Coronary artery (tissue), 2 donors: ENCODE measurements at places on chromosomes 16 and 17.
A peak's percentile ranks its signal among the peaks of the same experiment; 100 is the strongest.

DNA sequence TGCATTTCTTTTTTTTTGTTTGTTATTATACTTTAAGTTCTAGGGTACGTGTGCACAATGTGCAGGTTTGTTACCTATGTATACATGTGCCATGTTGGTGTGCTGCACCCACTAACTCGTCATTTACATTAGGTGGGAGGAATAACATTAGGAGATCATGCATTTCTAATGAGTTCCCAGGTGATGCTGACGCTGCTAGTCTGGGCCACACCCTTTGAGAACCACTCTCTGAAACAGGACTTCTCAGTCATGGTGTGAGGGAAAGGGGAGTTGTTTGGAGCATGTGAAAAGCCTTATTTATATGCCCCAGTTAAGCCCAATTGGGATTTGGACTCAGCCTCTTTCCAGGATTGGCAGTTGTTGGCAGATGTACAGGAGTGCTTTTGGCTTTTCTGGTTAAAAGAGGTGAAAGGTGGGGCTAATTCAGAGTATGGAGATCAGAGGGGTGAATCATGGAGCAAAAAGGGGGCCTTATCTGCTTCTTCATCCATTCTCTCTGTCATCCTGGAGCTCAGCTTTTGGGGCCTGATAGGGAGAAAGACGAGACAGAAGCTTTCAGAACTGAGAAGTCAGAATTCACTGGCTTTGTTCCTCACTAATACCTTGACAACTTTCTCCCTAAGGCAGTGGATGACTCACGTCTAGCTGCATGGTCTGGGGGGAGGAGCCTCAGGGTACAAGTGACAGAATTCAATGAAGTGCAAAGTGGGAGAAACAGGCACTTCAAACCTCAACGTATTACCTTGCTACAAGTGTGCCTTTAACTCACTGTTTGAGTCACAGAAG lies 180.0 kb upstream of the CACNG3 start:
- DNase-seq = no peak

GRCh38 chr17:70208825-70209555 lies 39.7 kb downstream of the KCNJ2 start:
- no peak for DNase-seq

GRCh38 chr17:59180626-59181025 lies 25.1 kb downstream of the PRR11 start:
- DNase-seq = no peak

DNA sequence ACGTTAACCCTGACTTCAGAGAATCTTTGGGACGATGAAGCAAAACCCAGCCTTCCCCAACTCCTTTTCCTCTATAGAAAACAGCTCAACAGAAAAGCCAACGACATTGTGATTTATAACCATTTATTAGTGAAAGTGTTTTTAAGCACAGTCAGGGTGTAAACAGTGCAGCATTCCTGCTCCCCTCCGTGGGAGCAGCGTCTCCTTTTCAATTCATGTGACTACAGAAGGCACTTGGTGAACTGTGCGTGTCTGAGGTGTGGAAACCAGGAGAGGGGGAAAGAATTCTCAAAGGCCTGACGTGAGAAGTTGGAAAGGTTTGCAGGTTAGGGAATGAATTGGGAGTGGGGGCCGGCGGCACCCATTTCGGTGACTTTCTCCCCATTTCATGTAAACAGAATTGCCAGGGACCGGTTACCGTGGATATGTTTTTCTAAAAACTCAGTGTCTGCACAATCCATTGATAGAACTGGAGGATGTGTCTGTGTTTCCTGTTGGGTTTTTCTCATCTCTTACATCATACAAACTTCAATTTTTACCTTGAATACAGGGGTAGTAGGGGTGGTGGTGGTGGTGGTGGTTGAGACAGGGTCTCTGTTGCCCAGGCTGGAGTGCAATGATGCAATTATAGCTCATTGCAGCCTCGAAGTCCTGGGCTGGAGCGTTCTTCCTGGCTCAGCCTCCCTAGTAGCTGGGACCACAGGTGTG lies 53.1 kb downstream of the NDE1 start:
- no peak for DNase-seq

GRCh38 chr17:8144401-8145231 lies 7.6 kb downstream of the PER1 start:
- no peak for DNase-seq

DNA sequence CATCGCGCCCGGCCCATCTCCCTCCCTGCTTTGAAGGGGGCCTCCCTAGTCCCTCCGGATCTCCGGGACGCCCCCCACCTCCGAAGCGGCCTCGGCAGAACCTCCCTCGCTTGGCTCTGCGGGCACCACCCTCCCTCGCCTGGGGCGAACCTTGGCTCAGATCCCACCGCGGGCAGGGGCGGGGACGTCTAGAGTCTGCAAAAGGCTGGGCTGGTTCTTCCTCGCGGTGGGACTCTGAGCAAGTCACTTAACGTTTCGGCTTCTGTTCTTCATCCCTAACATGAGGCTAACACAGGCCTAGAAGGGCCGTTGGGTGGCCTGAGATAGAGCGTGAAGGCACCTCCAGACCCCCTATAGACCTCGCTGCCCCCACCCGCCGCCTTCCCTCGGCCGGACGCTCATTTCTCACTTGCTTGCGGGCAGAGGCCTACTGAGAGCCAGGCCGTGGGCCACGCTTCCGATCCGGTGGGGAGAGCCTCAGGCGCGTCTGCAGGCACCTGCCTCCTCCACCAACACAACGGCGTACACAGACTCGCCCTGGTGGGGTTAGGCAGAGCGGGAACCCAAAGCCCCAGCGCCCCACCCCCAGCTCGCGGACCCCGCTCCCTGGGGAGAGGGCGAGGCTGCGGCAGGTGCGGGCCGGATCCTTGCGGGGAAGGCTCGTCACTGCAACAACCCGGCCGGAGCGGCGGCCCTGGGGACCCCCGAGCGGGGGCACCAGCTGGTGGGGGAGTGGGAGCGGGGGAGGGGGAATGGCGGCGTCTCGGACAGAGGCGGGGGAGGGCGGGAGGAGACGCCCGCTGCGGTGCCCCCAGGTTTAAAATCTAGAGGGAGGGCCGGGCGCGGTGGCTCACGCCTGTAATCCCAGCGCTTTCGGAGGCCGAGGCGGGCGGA lies 5.4 kb downstream of the MYO1C start:
- peak; percentile 96 for DNase-seq

DNA sequence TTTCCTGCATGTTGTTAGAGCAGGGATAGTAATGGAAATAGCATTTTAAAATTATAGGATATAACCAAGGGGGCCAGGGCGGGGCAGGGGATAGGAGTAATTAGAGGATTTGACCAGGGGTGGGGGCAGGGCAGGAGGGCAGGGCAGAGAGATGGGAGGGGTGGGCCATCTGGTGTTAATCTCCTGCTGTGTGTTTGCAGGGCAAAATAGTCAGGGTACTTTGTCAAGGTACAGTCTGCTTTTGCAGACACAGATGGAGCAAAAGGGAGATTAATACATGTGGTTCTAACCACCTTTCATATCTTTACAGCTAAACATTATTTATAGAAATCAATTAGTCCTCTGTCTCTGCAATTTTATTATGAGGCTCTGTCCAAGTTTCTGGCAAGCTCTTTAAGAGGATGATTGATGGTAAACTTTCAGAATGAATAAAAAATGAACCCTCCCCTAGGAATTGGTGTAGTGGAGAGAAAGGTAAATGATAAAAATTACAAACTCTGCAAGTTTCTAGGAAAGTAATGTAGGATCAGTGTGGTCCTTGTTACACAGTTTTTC lies 6.6 kb downstream of the ANKFN1 start:
- DNase-seq = no peak
